HCT116 (cell line): ENCODE measurements at places on chromosomes 5 and 9. TPM values are rescaled to one million over a fixed set of nuclear protein-coding genes. Genes with fewer than 3 reads are reported as not detected.

- no peak for DNase-seq
These were observed 19.6 kb upstream of the GABRB2 start for GRCh38 chr5:161566081-161566480.

DNA sequence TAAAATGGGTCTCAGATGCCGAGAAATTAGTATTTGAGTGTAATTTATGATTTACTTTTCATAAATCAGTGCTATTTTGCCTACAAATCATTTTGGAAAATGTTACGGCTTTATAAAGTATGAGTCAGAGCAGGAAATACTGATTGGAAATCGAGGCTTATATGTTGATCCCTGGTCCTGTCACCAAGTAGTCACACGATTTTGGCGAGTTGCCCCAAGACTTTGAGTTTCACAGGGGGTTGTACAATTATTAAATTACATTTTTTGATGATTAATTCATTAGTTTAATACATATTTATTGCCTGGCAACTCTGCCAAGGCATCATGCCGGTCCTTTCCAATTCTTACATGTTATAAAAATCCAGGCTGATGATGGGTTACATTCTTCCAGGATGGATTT is 443.9 kb upstream of the KLF4 start:
- no peak for DNase-seq

DNA sequence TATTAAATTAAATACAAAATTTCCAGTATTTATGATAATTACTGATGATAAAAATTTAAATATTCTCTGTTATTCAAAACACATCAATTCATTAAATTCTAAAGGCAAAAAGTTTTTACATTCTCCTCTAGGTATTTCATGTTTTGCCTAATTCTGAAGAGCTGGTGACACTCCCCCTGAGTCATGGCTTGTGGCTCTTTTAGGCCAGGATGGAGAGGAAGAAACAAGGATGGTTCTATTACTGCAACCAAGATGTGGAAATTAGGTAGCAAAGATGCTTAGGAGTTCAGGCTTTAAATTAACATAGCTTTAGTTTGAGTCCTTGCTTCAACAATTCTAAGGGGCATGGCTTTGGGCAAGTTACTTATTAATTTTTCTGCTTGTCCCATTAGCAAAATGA is 1295.8 kb downstream of the EFNA5 start:
- no peak for DNase-seq

GRCh38 chr9:90142580-90142979 is 500.0 kb downstream of the DIRAS2 start:
- peak; percentile 21 for DNase-seq

DNA sequence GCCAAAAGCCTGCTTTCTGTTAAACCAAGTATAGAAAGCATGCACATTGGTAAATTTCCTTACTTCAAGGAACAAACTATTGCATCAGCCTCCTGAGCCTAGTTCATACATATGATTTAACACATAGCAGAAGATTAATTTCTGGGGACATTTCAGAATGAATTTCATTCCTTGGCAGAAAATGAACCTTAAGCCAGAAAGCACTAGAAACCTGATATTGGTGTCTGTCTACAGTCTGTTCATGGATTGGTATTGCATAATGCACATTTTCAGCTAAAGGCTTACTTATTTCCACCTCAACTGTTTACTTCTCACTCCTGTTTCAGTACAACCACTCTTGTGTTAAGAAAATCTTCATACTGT is 1471.8 kb upstream of the NUDT12 start:
- no peak for DNase-seq

DNA sequence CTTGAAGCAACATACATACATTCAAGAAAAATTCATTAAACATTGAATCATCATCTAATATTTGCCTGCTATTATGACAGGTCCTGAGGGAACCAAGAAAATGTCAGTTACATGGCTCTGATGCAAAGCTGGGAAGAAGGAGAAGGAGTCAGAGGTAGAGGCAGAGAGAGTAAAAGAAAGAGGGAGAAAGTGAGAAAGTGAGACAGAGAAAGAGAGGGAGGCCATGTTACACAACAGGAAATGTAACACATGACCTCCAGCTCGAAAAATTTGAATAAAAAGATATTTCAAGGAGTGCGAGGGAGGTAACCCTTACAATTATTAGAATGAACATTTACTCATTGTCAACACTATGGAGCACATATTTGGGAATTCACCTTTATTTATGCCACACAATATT is 189.7 kb downstream of the PDE4D start:
- no peak for DNase-seq

DNA sequence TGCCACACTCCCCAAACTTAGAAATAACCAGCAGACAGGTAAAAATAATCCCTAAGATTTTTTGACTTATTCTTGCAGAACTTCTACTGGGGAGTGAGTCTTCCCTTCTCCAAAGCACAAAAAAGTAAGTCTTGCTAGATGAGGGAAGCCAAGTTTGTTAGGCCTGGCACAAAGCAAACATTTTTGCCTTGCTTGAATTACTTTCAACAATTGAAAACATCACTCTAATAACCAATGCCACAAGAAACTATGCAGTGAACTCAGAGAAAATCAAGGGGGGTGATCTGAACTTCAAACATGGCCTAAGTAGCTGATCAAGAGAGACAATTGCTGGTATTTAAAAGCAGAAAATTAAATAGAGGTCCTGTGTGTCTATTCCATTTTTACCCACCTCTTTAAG is 123.6 kb upstream of the SLC1A3 start:
- DNase-seq: no peak

DNA sequence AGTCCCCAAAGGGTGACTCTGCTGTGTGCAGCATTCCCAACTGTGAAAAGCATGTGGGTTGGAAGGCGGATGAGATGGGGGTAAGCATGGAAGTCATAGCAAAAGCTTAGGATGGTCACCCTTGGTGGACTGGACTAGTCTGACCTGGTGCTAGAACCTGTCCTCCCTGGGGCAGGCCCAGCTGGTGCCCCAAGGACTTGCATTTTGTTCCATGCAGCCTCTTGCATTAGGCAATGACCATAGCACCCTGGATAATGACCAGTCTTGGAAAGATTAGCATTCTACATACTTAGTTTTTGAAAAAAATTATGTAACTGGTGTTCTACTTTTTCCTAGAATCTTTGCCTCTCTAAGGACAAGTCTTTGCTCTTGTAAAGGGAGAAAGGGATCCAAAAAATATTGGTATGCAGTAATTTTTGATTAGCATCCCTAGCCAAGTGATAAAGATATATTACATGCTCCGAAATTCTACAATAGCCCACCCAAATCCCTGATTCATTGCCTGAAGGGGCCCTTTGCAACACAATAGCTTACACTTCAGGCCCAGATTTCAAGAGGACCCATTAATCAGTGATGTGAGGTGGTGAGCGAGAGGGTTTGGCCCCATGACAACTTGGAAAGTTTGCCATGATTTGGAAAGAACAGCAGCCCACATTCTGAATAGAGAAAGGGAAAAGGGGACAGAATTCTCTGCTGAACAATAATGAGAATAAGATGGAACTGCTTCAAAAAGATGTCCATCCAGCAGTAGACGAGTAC is 93.3 kb upstream of the CD180 start:
- no peak for DNase-seq

GRCh38 chr5:72308853-72309191 is 11.2 kb downstream of the MRPS27 start:
- DNase-seq: no peak

DNA sequence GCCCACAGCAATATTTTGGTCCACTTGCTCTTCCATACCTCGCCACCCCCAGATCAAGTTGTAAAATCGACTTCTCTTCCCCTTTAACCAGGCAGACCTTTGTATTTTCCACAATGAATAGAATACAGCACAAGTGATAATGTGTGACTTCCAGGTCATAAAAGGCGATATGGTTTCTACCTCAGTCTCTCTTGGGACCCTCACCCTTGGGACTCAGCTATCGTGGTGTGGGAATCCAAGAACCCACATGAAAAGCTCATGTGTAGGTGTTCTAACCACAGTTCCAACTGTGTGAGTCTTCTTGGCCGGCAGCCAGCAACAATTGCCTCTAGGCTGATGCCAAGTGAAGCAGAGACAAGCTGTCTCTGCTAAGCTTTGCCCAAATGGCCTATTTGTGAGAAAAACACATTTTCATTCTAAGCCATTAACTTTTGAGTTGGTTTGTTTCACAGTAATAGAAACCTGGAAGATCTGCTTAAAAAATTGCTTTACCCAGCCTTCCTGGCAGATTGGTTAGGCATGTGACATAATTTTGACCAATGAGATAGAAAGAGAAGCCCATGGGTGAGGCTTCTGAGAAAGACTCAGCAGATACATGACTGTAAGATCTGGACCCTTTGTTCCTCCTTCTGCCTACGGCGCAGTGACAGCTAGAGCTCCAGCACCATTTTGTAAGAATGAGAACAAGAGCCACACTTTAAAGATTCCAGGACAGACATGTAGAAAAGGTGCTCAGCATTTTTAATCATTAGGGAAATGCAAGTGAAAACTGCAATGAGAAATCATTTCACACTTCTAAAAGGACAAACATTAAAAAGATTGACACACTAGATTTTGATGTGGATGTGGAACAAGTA is 18.3 kb upstream of the MLLT3 start:
- no peak for DNase-seq

DNA sequence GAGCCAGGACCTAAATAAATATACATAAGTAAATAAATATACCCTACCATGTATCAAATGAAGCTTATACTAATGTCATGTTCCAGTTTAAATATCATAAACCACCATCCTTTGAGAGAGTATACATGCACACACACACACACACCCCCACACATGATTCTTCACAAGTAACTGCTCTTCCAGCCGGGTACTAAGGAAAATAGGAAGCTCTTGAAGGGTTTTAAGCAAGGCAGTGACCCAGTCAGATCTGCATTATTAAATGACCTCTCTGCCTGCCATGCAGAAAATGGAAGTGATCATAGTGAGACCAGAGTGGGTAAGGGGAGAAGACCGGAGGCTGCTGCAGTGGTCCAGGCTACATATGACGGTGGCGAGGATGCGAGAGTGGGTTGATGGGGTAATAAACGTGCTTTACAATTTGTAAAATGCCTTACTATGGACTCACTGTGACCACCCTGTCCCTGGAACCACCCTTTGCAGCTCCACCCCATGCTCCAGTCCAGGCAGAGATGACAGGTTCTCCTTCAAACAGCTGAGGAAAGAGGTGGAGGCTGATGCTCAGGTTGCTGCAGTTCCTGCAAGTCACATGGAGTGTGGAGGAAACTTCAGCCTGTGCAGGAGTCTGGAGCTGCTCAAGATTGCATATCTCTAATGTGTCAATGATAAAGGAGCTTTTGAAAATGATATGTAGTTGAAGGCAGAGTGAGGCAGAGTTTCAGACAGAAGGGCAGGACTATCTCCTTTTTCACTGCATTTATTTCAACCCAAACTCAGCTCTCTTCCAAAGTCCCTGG is 38.8 kb upstream of the NDFIP1 start:
- DNase-seq: no peak

DNA sequence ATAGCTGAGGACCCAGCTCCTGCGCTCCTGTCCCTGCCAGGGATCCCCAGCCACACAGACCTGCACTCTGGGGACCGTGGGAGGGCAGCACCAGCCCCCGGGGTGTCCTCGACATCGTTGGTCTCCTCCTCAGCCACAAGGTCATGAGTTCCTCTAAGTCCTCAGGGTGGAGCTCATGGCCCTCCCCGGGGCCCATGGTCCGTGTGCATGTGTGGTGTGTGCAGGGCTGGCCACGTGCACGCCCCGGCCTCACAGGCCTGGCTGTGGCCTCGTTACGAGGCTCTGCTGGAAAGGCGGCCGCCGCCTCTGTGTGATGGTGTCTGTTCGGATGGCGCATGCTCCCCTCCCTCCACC is 16.1 kb upstream of the AJM1 start:
- no peak for DNase-seq

DNA sequence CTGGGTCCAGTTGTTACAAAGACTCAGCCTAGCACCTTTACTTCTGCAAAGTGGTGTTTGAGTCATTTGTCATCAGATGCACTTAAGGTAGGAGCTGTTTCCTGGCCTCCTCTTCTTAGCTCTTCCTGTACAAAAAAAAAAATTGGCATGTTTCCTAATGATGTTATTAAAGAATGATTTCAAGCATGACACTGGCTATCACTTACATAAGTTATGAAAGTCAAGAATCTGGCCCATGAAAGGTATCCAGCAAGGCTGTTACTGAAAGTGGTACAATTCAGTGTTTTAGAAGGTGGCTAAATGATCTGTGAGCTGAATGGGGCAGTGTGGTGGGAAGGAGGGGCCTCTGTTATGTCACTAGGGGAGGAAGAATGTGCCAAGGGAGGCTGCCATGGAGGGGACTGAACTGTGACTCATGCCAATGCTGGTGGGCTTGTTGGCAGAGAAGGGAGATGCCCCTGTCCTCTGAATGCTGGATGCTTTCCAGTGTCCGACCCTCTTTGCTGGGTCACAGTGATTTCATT is 175.1 kb upstream of the MAP1B start:
- peak; percentile 21 for DNase-seq

DNA sequence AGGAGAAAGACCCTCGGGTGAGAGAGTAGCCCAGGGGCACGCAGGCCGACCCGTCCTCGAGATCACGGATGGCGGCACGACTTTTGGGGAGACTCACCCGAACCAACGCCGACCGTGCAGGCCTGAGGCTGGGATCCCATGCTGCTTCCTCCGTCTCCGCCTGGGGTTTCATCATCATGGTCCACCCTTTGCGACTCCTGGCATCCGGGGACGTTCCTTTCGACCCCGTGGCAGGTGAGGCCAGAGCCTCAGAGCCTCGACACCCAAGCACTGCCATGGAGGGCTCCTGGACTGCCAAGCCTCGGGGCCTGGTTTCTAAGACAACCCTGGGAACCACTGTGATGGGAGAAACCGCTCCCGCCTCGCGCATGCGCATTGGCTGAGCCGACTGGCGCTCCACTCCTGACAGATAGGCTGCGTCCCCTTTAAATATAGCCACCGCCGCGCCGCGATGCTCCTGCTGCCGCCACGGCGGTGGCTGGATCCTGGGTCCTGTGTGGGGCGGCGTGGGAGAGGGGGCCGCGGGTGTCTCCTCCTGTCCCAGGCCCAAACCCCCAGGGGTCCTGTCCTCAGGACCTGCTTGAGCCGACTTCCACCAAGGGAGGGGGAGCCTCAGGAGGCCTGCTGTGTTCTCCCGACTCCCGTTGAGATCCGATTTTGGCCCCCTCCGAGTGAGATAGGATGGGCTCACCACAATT is 481.6 kb downstream of the SPATA31A7 start:
- no peak for DNase-seq

The TUBB4B gene
- 502 TPM for total RNA-seq

The ADAMTSL1 gene
- not detected for total RNA-seq

The GZMA gene
- not detected for total RNA-seq

The SPATA31C1 gene
- total RNA-seq: not detected

The HMCN2 gene
- 0.22 TPM for total RNA-seq

The CATSPER3 gene
- total RNA-seq: 1.7 TPM
